ENCODE measurements at places on chromosomes 1 and 21.
A peak's percentile ranks its signal among the peaks of the same experiment; 100 is the strongest.

DNA sequence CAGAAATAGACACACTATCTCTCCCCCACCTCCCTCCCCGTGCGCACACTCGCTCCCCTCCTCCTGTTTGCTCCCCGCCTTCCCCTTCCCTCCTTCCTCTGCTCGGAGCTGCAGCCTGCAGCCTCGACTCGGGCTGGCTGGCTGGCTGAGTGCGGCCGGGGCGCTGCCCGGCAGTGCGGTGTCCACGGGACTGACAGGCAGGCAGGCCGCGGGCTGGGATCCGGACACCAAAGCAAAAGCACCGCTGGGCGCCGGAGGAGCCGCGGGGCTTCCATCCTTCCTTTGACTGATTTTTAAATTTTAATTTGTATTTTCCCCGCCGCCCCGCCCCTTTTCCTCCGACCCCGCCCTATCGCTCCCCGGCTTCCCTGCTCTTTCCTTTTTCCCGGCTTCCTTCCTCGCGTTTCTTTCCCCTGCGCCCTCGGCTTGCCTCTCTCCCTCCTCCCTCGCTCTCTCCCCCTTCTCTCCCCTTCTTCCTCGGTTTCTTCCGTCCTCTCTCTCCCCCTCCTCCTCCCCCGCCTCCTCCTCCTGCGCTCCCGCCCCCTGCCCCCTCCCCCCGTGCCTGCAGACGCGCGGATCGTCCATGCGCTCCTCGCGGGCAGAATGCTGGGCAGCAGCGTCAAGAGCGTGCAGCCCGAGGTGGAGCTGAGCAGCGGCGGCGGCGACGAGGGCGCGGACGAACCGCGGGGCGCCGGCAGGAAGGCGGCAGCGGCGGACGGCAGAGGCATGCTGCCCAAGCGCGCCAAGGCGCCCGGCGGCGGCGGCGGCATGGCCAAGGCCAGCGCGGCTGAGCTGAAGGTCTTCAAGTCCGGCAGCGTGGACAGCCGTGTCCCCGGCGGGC lies 109.4 kb downstream of the NAV1 start:
- peak; percentile 76 for DNase-seq

- DNase-seq = peak; percentile 37
Observed at GRCh38 chr21:31526040-31526439, 133.5 kb upstream of the SOD1 start.

GRCh38 chr1:209783386-209783785 lies 973 bp downstream of the C1orf74 start:
- DNase-seq = no peak

- DNase-seq = no peak
Observed at GRCh38 chr1:3603571-3604467, 7.5 kb downstream of the MEGF6 start.

DNA sequence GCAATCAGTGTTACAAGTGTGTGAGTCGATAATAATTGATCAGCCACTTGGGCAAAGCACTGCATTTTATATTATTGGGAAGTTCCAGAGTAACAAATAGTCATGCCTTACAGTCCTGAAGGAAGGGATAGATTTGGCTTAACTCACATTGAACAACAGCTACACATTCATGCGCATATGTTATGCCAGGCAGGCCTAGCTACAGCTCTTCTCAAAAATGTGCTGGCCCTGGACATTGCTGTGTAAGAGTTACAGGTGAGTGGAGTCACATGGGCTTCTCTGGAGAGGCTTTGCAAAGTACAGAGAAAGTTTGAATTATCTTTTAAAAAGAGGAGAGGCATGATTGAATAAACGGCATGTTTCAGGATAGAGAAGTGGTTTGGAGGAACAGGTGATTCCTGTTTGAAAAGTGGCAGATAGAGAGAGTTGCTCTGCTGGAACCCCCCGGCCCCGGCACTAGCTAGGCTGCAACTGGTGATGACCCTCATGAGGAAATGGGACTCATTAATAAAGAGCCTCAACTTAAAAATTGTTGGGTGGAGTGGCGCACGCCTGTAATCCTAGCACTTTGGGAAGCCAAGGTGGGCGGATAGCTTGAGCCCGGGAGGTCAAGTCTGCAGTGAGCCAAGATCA lies 200.6 kb downstream of the CRB1 start:
- DNase-seq = no peak

GRCh38 chr1:117284399-117285215 lies 73.9 kb upstream of the VTCN1 start:
- DNase-seq = peak; percentile 60

DNA sequence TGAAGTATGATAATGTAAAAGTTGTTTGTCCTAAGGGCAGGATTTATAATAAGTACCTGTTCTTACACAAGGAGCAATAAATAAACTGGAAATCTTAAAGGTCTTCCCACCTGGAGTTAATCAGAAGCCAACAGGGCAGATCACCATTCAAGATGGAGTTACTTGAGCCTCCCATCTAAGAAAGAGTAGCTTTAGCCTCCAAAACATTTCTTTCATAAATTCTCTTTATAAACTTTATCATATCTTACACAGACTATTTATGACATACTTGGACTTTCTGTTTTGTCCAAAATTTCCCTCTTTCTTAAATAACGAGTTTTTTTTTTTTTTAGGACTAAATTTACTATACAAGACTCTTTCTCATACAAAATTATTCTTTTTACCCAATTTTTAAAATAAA lies 18.5 kb downstream of the OR2T1 start:
- no peak for DNase-seq

GRCh38 chr1:8911416-8912309 lies 33.2 kb upstream of the ENO1 start:
- peak; percentile 95 for DNase-seq

DNA sequence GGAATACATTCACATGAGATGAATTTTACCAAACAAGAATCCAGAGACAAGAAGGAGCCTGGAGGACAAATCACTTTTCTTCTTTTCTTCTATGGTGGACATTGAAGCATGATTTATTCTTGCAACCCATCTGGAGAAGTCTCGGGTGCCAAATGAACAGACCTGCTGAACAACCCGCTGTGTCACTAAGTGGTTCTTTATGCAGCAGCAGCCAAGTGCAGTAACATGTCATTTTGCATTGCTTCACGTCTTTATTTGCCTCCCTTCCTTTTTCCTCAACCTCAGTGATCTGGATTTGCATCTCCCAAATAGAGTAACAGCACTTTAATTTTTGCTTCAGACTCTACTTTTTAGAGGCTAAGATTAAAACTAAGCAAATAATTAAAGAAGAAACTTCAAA lies 50.0 kb upstream of the TENT5C start:
- DNase-seq = no peak

DNA sequence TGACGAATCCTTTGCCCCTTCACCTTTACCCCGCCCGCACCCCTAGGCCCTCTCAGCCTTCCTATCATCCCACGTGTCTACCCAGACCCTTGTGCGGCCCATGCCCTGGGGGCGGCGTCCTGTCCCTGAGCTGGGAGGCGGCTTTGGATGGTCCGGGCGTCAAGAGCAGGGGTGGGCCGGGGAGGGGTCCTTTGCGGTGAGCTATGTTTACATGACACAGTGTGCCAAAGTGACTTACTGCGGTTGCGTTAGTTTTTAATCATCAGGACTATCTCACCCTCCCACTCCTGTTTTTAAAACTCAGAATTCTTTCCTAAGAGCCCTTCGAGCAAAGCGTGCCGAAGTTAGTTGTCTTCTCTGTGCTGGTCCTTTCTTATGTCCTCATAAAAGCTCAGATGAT lies 144.6 kb downstream of the PGBD5 start:
- DNase-seq = no peak

- DNase-seq = no peak
Observed at GRCh38 chr1:12636098-12636950, 7.6 kb upstream of the AADACL4 start.

DNA sequence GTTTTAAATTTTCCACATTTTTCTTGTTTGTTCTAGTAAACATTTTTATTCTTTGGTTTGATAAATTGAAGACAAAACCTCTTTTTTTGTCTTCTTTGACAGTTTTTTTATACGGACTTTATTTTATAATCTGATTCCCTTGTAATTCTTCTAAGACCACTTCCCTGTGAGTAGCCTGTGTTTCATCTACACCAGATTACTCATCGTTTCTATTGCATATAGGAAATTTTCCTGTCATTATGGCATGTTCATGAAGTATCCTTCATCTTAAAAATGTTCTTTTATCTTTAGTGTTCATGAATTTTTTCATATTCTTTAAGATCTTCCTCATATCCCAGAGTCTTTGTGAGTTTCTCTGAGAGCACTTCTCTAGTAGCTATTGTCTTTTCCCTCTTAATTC lies 109.8 kb downstream of the USP25 start:
- DNase-seq = no peak

- DNase-seq = peak; percentile 81
Observed at GRCh38 chr1:167083066-167083665, 7.0 kb downstream of the GPA33 start.

DNA sequence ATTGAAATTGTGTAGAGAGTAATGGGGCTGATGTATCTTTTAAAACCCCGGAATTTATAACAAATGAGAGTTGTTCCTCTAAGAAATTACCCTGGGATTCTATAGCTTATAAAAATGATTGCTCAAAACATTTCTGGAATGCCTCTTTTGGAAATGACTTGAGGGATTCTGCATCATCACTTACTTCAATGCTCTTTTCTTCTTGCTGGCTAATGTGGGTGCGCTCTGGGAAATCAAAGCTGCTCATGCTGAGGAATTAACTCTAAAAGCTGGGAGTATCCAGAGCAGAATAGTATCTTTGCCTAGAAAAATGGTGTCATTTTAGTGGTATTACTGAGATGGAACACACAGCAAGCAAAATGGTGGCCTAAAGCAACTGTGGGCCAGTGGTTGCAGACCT lies 23.0 kb upstream of the TBX15 start:
- DNase-seq = no peak

DNA sequence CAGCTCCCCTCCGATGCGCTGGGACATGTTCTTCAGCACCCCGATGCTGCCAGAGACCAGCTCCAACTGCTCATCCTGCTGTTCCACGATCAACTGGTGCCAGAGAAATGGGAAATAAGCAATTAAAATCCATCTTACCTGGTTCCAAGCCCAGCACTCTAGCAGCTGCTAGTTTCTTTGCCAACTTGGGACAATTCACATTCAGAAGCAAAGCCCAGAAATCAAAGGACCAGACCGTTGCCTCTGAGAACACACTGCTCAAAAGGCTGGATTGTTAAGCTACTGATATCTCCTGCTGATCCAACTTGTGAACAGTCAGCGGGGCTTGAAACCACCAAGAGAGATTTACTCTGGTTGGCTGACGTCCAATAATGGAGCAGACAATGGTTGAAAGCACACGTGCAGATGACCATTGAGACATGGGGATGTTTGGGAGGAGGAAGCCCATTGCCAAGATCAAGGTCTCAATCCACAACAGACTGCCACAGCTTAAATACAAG lies 34.4 kb downstream of the STX6 start:
- peak; percentile 94 for DNase-seq

GRCh38 chr1:119987686-119988085 lies 81.8 kb downstream of the NOTCH2 start:
- no peak for DNase-seq

DNA sequence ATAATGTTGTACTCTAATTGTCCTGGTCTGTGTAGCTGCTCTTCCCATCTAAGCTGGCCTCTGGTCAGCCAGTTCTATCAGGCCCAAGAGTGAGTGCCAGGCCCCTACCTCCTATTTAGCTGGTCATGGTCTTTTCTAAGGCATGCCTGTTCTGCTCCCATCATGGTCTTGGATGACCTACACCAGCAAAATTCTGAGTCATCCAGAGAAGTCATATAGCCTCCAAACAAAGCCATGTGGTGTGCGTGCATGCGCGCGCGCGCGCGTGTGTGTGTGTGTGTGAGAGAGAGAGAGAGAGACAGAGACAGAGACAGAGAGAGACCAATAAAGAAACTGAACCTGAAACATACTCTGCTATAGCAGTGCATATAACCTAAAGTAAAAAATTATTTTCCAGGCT lies 254.4 kb downstream of the BRINP2 start:
- DNase-seq = no peak

- DNase-seq = no peak
Observed at GRCh38 chr1:74548961-74549750, 36.7 kb upstream of the LRRC53 start.

GRCh38 chr1:194062962-194063361 lies 876.5 kb upstream of the B3GALT2 start:
- no peak for DNase-seq

DNA sequence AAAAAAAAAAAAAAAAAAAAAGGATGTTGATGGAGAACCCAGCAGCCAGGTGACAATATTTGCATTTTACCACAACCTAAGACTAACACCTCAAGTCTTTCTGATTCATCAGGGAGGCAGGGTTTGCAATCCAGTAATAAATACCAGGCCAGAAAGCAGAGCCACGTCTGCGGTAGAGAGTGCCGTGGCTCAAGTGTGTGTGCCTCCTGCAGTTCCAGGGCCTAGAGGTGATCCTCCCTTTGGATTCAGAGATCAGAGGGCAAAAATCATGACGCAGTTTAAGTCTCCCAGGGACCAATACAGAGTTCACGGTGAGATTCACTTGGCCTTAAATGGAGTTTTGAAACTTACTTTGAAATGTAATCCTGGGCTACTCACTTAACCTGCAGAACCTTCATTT lies 34.9 kb downstream of the TMCO4 start:
- DNase-seq = no peak

DNA sequence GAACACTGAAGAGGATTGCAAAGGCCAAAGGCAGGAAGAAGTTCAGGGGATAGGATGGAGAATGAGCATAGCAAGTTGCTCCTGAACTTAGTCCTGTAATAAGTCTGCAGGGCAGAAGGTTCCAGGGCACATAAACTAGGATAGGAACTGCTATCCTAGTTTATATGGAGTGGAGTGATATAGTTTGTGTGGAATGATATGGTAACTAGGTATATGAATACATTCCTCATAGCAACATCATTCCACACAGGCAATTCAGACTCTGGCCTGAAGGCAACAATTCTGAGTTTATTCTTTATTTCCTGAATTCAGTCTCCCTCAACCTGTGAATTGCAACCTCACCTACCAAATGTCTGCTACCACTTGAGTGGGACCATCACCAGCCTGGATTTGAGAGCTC lies 154.9 kb upstream of the GREM2 start:
- DNase-seq = no peak

DNA sequence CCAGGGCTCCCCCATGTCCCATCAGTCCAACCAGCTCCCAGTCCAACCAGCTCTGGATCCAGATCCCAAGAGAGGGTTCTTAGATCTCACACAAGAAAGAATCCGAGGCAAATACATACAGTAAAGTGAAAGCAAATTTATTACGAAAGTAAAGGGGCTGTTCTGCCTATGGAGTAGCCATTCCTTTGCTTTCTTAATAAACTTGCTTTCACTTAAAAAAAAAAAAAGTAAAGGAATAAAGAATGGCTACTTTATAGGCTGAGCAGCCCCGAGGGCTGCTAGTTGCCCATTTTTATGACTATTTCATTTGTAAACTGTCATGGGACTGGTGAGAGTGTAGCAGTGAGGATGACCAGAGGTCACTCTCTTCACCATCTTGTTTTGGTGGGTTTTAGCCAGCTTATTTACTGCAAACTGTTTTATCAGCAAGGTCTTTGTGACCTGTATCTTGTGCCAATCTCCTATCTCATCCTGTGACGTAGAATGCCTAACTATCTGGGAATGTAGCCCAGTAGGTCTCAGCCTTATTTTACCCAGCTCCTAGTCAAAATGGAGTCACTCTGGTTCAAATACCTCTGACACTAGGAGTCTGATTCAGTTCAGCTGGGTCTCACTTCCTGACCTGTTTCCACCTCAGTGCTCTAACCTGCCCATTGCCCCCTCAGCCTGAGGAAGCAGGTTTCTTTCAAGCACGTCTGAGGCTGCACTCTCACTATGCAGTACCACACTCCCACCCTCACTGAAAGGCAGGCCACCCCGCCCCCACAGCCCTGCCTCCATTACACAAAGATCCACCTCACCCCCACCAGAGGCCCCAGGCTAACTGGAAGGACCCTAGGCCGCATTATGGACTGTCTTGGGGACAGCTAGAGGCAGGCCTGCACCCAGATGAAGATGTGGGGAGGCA lies 26.5 kb upstream of the ATP2B4 start:
- no peak for DNase-seq

- no peak for DNase-seq
Observed at GRCh38 chr1:6795661-6796060, 10.4 kb downstream of the CAMTA1 start.

All from NCI-H345 (cell line).